Esophagus squamous epithelium (tissue), 5 donors: ENCODE measurements at places on chromosomes 3 and 15.

- DNase-seq = no peak
Measured at GRCh38 chr3:46942481-46943236, 33.9 kb downstream of the CCDC12 start.

DNA sequence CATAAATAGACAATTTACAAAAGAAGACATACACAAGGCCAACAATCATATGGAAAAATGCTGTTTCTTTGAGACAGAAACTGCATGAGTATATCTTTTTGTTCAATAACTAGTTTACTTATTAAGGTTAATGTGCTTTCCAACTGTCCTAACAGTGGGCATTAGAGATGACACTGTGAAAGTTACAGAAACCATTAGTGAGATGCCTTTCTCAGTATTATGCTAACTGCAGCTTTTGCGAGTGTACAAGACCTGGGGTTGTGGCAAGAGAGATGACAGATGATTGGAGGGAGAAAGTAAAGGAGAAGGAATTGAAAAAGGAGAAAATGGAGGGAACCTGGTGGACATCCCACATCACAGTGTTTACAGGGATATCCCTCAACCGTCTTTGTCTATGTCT lies 640.5 kb downstream of the ZPLD1 start:
- no peak for DNase-seq

DNA sequence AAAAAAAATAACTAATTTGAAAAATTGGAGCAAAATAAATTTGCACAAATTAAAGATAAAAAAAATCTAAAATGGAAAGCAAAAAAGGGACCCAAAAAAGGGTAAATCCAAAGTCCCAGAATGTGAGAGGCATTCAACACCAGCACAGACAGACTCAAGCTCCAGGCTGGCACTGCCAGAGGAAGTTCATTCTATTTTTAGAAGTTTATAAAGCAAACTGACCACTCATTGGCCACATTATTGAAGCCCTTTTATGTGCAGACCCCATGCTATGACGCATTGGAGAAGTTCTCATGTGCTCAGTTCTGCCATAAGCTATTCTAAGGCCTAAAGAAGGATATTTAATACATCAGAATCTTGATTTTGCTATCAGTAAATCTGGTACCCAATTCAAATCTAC lies 17.6 kb upstream of the BOC start:
- no peak for DNase-seq

GRCh38 chr3:12870942-12871341 lies 29.6 kb upstream of the RPL32 start:
- no peak for DNase-seq

- no peak for DNase-seq
Measured at GRCh38 chr3:63364495-63364894, 86.4 kb downstream of the SYNPR start.

GRCh38 chr15:72919936-72920465 lies 132.3 kb upstream of the NEO1 start:
- no peak for DNase-seq

DNA sequence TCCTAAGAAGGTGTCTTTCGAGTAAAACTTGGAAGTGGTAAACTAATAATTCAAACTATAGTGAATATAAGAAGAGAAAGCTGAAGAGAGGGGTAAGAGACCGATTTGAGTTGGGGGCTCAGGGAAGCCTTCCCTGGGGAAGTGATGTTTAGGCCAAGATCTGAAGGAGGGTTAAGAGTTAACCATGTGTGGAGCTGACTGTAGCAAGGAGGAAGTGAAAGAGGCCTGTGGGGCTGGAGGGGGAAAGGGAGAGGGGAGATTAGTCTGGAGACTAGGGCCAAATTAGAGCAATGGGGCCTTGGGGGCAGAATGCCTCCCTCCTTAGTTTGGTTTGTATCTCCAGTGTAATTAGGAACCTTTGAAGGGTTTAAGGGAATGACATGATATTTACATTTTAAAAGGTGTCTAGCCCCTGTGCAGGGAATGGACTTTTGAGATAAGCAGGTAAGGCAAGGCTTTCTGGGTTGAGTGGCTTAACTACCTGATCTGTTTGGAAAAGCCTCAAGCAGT lies 2.2 kb downstream of the ZNF592 start:
- no peak for DNase-seq

DNA sequence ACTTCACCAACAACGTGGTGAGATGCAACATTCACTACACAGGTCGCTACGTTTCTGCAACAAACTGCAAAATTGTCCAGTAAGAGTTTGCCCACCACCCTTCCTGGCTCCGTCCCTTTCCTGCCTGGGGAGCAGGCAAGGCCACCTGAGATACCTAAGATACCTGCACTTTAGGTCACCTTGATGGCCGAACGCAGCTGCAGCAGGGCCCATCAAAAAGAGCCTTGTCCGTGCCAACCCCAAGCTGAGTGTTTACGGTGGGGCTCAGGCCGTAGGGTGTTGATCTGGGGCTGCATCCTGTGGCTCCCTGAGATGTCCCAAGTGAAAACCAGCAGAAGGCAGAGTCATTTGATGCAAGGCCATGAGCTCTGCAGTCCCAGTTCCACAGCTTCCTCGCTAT lies 23.2 kb downstream of the LOXL1 start:
- DNase-seq = no peak

DNA sequence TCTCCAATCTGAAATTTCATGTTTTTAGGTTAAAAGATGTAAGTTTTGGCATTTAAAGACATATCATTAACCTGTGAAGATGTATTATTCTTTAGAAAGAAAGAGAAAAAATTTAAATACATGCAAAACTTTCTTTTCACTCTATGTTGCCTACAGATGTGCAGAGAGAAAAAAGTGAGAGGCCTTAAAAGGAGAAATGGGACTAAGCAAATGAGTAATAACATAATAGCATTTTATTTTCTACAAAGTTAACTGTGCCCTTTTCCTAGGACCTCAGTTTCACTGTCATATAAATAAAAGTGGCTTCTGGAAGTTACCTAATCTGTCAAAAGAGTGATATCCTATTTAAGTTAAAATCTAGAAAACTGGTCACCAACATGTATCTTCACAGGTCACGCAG lies 16.1 kb downstream of the DAZL start:
- no peak for DNase-seq

- no peak for DNase-seq
Measured at GRCh38 chr15:57697588-57697987, 8.9 kb upstream of the POLR2M start.

- no peak for DNase-seq
Measured at GRCh38 chr15:67185621-67186225, 68.7 kb downstream of the AAGAB start.

GRCh38 chr3:46122091-46122490 lies 86.0 kb downstream of the CCR1 start:
- no peak for DNase-seq

- no peak for DNase-seq
Measured at GRCh38 chr3:39106281-39106811, 1.1 kb downstream of the GORASP1 start.

DNA sequence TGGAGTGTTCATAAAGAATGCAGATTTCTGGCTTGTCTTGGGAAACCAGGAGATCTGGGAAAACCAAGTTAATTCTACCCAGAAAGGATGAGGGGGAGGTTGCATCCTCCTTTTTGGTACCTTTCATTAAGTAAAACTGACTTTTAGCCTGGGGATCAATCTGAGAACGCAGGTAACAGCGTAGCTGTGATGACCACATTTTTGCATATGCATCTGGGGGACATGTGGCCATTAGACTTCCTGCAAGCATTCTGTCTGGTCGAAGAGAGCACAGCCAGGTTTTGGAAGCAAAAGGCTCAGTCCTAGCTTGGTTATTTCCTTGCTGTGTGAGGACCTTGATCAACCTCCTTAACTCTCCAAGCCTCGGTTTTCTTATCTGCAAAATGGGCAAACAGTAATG lies 145.2 kb downstream of the SHQ1 start:
- DNase-seq = no peak

DNA sequence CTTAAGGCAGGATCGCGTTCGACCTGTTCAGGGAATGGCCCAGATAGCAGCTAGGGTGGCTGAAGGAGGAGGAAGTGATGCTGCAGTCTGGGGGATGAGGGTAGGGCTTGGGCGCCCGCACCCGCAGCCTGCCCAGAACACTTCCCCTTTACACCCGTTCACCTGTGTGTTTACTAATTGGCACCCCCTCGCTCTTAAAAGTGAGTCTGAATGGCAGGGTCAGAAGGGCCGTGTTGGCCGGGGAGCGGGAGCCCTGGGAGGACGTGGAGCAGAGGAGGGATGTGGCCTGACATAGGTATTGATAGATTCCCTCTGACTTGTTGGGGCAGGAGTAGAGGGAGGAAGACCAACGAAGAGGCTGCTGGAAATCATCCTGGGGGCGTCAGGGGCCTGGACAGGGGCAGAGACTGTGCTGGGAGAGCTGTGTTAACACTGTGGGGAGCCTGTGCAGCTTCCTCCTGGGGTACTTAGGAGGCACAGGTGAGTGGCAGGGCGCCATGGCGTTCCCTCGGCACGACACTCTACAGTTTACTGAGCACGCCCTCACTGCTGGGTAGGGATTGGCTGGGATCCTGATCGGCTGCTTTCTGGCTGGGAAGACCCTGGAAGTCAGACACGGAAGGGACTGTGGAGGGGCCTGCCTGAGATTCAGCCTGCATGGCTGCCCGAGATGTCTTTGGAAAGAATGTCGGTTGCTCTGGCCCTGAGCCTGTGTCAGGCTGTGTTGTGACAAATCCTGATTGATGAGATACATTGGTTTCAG lies 51.7 kb downstream of the SLC6A6 start:
- no peak for DNase-seq

DNA sequence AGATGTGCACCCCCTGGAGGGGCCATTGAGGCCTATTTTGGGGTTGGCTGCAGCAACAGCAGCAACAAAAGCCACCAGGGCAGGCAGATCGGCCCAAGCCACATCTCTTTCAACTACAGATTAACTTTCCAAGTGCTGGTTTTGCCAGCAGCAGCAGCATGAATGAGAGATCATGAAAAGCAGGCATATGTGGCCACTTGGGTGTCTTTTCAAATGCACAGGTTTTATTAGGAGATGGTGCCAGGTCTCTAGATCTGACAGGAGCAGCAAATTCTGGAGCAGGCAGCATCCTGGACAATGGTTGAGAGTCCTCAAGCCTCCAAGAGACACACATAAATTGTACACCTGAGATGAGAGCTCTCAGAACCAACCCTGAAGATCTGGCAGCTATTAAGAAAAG lies 31.7 kb upstream of the CCDC66 start:
- DNase-seq = no peak

DNA sequence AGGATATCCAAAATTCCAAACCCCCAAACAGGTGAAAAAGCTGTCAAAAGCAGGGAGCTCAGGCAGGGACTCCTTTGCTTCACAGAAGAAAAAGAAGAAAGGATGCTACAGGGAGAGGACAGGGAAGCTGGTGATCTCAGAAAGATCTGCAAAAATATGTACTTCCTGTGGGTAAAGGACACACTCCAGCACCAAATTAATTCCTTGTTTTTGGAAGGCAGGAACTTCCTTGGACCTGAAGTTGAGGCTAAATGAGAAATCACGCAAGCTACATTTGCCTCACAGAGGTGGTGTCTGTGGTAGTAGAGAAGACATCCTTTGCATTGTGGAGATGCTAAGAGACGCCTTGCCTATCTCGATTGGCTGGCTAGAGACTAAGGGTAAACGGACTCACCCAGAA lies 26.7 kb upstream of the ANPEP start:
- no peak for DNase-seq

- no peak for DNase-seq
Measured at GRCh38 chr3:37321377-37321781, 147.0 kb upstream of the LRRFIP2 start.

DNA sequence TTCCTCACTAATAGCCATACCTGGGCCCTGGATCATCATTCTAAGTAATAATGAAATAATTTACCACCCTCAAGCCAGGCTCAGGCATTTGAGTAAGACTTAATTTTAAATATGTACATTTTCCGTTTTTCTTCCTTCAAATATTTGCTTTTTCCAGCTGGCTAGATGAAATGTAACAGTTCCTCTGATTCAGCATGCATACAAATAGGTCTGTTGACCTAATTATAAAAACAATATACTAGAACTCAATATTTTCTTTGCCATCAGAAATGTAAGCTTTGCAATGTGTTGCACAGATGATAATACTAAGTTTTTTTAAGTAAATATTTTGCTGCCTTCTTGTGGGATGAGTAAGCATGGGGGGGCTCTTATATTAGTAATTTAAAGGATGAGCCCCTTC lies 91.6 kb downstream of the FEZF2 start:
- DNase-seq = no peak

GRCh38 chr15:69855258-69856000 lies 242.3 kb downstream of the TLE3 start:
- no peak for DNase-seq

DNA sequence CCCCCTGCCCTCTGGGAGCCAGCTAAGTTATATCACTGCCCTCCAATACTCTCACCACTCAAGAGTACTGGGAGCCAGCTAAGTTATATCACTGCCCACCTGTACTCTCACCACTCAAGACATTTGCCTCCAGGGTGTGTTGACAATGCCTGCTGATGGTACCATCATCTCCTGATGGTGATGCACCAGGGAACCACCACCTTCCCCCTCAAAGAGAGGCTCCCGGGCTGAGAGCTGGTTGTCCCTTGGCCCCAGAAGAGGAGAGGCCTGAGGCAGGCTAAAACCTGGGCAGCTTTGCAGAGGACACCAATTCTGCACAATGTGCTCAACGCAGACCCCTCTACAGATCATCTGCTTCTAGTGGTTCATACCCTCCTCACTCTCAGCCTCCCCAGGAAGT lies 7.5 kb upstream of the HAPLN3 start:
- no peak for DNase-seq

GRCh38 chr3:150247441-150247840 lies 160.7 kb upstream of the TSC22D2 start:
- no peak for DNase-seq

- no peak for DNase-seq
Measured at GRCh38 chr15:89442671-89443307, 53.6 kb downstream of the RHCG start.

DNA sequence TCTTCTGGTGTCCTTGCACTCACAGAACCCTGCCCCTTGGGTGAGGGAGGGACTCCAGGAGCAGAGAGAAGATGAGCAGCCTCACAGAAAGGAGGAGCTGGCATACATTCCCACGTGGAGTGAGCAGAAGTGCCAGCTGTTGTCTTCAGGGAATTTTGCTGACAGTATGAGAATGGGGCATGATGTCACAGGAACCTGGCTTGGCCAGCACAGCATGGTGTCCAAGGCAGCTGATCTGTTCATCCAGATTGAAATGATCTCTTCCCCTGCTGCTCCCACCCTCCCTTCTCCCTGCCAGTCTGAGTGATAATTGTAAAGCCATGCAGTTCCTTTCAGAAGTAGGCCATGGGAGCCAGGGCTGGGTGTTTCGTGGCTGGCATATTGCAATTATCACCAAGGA lies 53.3 kb downstream of the GJD2 start:
- no peak for DNase-seq

DNA sequence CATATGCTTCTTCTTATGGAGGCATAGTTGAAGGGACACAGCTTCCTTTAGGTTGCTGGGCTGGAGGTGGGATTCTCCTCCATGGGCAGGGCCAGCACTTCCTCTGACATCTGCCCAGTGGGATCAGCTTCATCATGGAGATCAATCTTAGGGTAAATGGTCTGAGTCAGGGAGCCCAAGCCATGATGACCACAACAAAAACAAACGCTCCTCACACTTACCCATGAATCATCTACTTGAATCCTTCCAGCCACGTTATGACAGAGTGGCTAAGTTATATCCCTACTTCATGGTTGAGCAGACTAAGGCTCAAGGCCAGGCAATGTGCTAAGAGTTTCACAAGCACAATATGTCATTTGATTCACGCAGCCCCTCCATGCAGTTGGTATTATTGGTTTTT lies 87.2 kb upstream of the NMNAT3 start:
- DNase-seq = no peak
